ENCODE measurements at places on chromosomes 6 and 20. TPM values are rescaled to one million over a fixed set of nuclear protein-coding genes. Genes with fewer than 3 reads are reported as not detected.

DNA sequence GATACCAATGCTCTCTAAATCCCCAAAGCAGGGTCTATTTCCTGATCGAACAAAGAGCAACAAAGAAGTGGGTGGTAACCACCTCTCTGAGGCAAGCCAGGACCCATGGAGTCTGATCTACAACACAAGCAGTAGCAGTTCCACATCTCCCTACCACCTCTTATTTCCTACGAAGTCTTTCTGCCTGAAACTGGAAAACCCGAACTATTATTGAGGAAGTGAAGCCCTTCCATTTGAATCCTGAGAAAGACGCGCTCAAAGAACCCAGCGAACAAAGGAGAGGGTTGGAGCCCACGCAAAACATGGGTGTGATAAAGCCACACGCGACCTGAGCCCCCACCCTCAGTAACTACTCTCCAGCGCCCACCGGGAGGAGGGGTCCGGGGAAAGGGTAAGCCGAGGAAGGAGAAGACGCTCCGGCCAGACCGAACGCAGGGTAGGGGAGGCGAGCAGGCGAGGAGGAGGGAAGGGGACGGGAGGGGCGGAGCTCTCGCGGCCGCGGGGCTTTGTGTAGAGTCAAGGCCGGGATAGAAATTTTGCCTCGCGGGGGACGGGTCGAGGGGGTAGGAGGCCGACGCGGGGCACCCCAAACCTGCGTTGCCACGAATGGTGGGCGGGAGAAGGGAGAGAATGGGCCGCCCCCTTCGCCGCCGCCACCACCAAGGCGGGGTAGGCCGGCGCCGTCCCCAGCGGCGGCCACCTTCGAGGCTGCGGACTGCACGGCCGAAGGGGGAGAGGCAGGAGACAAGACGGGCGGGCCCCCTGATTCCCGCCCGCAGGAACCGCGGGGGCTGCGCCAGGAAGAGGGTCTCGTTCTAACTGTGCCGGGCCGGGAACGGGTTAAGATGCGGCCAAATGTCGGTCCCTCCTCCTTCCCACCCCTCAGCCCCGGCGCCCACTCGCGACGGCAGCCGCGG, 802 bp downstream of the HDAC2 start:
- DNase-seq, result peak; percentile 46

- DNase-seq, result no peak
These were observed 49.2 kb upstream of the ATXN1 start for GRCh38 chr6:16810411-16810810.

DNA sequence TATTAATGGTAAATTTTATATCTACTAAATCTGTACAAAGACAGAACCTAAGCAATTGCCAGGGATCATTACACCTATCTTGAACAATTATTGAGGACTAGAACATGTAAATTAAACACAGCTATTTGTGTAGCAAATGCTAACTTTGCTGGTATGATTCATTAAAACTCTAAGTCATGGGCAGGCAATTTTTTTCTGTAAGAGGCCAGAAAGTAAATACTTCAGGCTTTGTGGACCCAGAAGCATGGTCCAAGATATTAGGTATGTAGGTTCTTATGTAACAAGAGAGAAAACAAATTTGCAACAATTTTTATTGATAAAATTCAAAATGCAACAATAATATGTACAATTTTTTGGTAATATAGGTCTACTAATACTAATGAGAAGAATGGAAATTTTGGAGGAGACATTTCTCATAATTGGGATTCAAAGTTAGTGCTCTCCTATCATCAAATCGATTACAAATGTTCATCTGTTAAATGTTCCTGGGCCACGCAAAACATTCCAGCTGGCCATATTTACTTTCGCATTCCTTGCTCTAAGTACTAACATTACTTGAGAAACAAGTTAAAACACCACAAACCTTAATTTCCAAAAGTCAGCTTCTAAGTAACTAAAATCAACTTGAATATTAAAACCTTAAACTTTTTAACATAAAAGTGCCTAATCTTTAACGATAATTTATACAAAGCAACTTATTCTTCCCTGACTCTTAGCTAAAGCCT, 4.3 kb downstream of the TMEM30A start:
- no peak for DNase-seq

- no peak for DNase-seq
These were observed 32.9 kb downstream of the TRIM38 start for GRCh38 chr6:25995507-25995906.

- DNase-seq, result no peak
These were observed 194.0 kb downstream of the GMPR start for GRCh38 chr6:16432075-16433032.

DNA sequence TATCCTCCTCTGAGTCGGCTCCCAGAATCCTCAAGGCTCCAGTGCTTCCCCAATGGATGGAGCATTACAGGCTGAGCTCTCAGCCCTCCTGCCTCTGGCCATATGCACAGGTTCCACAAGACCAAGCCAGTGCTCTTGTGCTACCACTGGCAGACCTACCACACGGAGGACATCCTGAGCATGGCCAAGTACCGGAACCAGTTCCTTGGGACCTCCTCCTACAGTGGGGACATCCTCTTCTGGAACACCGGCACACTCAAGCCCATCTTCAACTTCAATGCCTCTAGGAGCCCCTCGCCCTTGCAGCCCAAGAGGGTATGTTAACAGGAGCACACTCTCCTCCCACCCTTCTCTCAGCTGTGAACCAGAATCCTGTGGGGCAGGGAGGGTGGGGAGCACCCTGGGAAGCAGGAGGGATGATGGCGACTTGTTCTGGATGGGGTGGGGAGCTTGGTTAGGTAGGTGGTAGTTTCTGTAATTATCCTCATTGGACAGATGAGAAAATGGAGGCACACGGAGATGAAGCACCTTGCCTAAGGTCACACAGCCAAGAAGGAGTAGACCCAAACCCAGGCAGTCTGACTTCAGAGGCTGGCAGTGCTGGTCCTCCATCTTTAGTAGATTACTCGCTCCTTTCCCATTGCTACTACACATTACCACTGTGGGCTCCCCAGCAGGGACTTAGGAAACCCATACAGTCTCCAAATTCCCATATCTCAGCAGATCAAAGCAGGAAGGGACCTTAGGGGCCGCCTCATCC, 58.6 kb downstream of the EFCAB8 start:
- DNase-seq, result peak; percentile 4

DNA sequence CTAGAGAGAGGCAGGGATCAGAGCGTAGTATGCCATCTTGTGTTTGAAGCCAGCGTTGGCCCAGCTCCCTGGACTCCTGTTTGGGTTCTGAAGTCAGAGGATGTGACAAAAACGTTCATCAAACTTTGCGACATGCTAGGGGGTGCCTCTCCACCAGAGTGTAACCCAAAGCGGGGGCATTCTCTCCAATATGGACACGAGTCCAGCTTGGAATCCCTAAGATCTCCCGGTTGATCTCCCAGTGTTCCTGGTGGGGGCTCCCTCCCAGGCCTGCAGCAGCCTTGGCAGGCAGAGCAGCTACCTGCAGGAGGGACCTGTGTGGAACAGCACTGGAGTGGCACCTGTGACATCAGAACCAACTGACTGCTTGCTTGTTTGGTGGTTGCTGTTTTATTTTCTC, 218.8 kb upstream of the ECI2 start:
- DNase-seq, result no peak

GRCh38 chr6:168165373-168165772, 86.4 kb upstream of the FRMD1 start:
- DNase-seq, result no peak

- DNase-seq, result no peak
These were observed 121.4 kb upstream of the LY86 start for GRCh38 chr6:6466967-6467761.

- DNase-seq, result no peak
These were observed 50.0 kb downstream of the CDKAL1 start for GRCh38 chr6:20584100-20584731.

- DNase-seq, result no peak
These were observed 27.9 kb upstream of the POPDC3 start for GRCh38 chr6:105207524-105208269.

DNA sequence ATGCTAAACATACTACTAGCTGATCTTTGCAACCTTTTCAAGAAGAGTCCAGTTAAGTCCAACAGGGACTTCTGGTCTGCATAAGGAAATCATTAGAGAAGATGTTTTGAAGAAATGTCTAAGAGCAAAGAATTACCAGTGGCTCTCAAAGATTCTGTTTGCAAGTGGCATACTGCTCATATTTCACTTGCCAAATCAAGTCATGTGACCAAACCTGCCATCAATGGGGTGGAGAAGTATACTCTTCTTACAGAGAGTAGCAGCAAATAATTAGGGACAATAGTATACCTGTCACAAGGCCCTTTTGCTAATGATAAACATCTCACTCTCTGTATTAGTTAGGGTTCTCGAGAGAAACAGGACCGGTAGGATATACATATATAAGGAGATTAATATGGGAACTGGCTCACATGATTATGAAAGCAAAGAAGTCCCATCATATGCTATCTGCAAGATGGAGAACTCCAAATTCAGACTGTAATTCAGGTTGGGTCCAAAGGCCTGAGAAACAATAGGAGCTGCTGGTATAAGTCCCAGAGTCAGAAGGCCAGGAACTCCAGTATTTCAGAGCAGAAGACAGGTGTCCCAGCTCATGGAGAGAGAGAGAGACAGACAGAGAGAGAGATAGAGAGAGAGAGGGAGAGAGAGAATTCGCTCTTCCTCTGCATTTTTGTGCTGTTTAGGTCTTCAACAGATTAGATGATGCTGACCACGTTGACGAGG, 111.5 kb downstream of the LCA5 start:
- DNase-seq, result no peak

The RTF2 gene
- 62.6 TPM for total RNA-seq

The CST9L gene
- total RNA-seq, result not detected

The RIPPLY2 gene
- not detected for total RNA-seq

The CCN6 gene
- total RNA-seq, result not detected

The APCDD1L gene
- total RNA-seq, result not detected

All from progenitor cell of endocrine pancreas (in vitro differentiated cells).